ENCODE measurements at places on chromosomes 4 and X. TPM values are rescaled to one million over a fixed set of nuclear protein-coding genes. Genes with fewer than 3 reads are reported as not detected.

Gene OPN1MW3
- total RNA-seq: not detected

Gene PIR
- 27.6 TPM for total RNA-seq

Gene TLR2
- 2.4 TPM for total RNA-seq

Gene UPF3B
- 20.7 TPM for total RNA-seq

Gene TMEM156
- not detected for total RNA-seq

Gene NPNT
- total RNA-seq: 68.6 TPM

Gene CT45A10
- not detected for total RNA-seq

Gene DCAF12L2
- 1.6 TPM for total RNA-seq

Gene WDR17
- 2.7 TPM for total RNA-seq

Gene EXOC1L
- total RNA-seq: not detected

Gene GAGE2A
- not detected for total RNA-seq

Gene CITED1
- 1.6 TPM for total RNA-seq

Gene SULT1E1
- total RNA-seq: 118 TPM

Gene KIT
- 7.4 TPM for total RNA-seq

Gene NPY2R
- total RNA-seq: not detected

Gene SMR3B
- total RNA-seq: not detected

Gene INPP4B
- total RNA-seq: 35.4 TPM
